ENCODE measurements at places on chromosomes 12 and 14. TPM values are rescaled to one million over a fixed set of nuclear protein-coding genes. Genes with fewer than 3 reads are reported as not detected.

ACAD10 gene
- total RNA-seq: 24.2 TPM

FOXG1 gene
- total RNA-seq: not detected

TSPAN11 gene
- total RNA-seq: not detected

TPPP2 gene
- total RNA-seq: not detected

ANG gene
- 0.57 TPM for total RNA-seq

NUDT14 gene
- total RNA-seq: 8.5 TPM

PPP1R1A gene
- not detected for total RNA-seq

KCNMB4 gene
- total RNA-seq: 0.80 TPM

KRT7 gene
- 21.2 TPM for total RNA-seq
